ENCODE measurements at places on chromosomes 13 and 19.

GRCh38 chr13:99600318-99600717, 99.0 kb downstream of the TM9SF2 start:
- DNase-seq: no peak

DNA sequence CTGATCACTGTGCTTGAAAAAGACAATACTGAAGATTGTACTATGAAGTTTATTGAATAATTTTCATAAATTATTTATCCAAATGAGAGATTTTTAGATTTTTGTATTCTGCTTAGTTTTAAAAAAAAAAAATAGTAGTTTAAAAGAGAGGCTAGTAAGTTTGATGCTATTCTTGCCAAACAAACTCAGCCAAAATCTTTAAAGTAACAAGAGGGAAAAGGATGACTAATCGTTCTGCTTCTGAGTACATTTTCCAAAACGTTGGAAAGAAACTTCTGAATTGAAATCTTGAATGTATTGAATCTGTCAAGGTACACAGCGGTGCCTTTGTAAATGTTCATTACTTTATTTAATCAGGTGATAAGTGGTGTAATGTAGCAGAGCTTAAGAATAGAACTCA, 34.4 kb downstream of the NUP58 start:
- no peak for DNase-seq

GRCh38 chr13:99870541-99870940, 101.0 kb downstream of the ZIC5 start:
- DNase-seq: peak; percentile 95

DNA sequence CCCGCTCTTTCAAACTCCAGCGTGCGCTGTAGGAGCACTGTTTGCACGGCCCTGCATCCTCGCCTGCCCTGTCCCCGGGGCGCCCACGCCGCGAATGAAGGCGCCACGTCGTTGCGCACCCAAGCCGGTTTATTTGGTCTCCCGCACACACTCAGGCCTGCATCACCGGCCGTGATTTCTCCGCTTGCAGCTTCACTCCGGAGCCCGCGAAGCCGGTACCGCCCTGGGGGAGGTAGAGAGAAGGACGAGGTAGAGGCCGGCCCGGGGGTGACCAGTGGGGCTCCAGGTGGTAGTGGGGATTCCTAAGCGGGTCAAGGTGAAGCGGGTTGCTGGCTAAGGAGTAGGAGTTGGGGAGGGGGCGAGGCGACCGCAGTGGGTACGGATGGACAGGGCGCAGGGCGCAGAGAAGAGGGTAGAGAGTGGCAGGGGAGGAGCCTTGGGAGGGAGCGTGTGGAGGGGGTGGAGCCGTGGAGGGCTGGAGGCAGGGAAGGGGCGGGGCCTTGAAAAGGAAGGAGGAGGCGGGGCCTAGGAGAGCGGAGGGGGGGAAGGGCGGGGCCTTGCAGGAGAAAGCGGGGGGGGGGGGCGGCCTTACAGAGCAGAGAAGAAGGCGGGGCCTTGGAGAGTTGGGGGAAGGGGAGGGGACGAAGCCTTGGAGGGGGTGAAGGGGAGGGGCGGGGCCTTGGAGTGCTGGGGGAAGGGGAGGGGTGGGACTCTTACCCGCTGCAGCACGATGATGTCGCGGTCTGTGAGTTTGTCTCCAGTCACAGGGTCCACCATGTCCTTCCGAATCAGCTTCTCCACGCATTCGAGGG, 24.6 kb downstream of the NOSIP start:
- no peak for DNase-seq

DNA sequence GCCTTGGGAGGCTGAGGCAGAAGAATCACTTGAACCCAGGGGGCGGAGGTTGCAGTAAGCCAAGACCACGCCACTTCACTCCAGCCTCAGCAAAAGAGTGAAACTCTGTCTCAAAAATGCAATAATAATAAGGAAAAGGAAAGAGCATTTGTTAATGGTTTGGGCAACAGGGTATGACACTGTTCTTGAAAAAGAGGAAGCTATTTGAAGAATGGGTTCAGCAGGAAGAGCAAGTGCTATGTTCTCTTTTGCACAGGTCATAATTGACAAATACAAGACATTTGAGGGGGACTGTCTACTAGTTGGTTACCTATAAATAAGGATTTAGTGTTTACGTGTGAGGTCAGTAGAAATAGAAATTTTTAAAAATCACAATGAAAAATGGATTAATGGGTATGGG, 218.3 kb downstream of the DCT start:
- no peak for DNase-seq

- no peak for DNase-seq
These were observed 3.7 kb downstream of the WDR83 start for GRCh38 chr19:12670159-12670928.

- DNase-seq: no peak
These were observed 8.0 kb downstream of the KLC3 start for GRCh38 chr19:45348367-45349125.

GRCh38 chr13:43785650-43786471, 911 bp downstream of the ENOX1 start:
- peak; percentile 44 for DNase-seq

DNA sequence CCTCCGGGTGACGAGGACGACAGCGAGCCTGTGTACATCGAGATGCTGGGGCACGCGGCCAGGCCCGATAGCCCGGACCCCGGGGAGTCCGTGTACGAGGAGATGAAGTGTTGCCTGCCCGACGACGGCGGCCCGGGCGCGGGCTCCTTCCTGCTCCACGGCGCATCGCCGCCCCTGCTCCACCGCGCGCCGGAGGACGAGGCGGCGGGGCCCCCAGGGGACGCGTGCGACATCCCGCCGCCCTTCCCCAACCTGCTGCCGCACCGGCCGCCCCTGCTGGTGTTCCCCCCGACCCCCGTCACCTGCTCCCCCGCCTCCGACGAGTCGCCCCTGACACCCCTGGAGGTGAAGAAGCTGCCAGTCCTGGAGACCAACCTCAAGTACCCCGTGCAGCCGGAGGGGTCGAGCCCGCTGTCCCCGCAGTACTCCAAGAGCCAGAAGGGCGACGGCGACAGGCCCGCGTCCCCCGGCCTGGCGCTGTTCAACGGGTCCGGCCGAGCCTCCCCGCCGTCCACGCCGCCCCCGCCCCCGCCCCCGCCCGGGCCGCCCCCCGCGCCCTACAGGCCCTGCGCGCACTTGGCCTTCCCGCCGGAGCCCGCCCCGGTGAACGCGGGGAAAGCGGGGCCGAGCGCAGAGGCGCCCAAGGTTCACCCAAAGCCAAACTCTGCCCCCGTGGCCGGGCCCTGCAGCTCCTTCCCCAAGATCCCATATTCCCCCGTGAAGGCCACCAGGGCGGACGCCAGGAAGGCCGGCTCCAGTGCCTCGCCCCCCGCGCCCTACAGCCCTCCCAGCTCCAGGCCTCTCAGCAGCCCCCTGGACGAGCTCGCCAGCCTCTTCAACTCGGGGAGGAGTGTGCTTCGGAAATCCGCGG, 511.3 kb downstream of the MYO16 start:
- no peak for DNase-seq

- DNase-seq: no peak
These were observed 149.1 kb downstream of the SLITRK5 start for GRCh38 chr13:87820241-87820640.

- no peak for DNase-seq
These were observed 4.4 kb downstream of the CILP2 start for GRCh38 chr19:19542507-19542906.

DNA sequence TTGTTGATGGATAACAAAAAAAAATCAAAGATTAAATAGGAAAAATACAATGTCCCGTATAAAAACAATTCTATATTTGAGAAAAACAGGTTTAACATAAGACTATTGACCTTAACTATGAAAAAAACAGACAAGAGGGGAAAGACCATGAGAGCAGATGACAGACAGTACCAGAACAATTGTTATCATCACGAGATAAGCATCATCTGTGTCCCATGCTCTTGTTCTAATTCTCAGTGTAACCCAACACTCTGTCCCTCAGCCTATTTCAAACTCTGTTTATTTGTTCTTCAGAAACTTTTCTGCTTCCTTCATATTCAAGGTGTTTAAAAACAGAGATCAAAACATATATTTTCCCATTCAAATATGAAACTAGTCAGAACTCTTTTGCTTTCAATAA, 216.4 kb downstream of the PCDH9 start:
- DNase-seq: no peak

GRCh38 chr19:12789098-12789903, 2.0 kb upstream of the JUNB start:
- DNase-seq: no peak

GRCh38 chr13:110133425-110134235, 173.3 kb downstream of the COL4A1 start:
- no peak for DNase-seq

- DNase-seq: no peak
These were observed 12.1 kb downstream of the PIN1 start for GRCh38 chr19:9847087-9847671.

DNA sequence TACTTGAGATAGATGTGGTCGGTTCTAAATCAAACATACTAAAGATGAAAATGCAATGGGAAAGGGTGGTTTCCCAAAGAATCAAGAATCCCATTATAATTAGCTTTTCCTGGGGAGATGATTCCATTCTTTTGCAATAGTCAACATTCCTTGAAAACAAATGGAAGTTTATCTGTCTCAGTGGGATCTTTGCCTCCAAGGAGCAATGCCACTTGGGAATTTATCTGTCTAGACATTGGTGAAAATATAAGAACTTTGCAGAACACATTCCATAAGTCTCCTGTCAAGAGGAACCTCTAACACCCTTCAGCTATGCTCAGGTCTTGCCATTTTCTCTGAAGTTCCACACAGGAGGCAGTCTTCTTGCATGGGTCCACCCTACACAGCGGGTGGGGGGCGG, 152.5 kb downstream of the KCTD12 start:
- no peak for DNase-seq

- DNase-seq: no peak
These were observed 501.5 kb downstream of the SUCLA2 start for GRCh38 chr13:47499358-47500150.

DNA sequence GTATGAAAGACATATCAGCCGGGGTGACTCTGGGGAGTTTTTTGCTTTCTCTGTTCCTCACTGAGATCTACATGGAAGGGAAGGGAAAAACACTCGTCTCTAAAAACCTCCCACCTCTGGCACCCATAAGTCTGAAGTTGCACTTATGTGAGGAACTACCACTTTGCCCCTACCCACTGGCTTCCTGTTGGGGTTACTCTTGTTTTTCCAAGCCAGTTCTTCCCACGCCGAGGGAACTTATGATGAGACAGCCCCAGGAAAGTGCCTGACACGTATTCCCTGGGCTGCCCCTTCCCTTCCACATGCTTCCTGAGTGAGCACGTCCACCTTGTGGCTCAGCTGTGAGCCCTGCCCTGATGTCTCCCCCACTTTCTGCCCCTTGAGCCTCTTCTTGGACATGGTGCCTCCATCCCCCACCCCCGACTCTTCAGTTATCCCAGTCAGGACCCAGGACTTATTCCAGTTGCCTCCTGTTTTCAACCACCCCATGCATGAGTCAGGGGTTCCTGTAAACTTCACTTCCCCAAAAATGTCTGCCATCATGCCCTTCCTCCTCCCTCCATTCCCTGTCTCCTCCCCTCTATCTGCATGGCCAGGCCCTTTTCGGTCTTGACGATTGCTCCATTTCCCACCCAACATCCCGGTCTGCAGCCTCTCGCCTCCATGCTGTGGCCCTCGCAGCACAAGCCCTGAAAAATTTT, 5.1 kb upstream of the SIGLEC7 start:
- DNase-seq: no peak

Measured in NCI-H748 treated with DMSO at 0.1 percent for 48 hours (cell line).